ENCODE measurements at places on chromosomes 6 and 20. TPM values are rescaled to one million over a fixed set of nuclear protein-coding genes. Genes with fewer than 3 reads are reported as not detected.

- no peak for DNase-seq
These were observed 77.7 kb downstream of the TMEM170B start for GRCh38 chr6:11615214-11615602.

GRCh38 chr6:21594416-21595281 lies 1.1 kb downstream of the SOX4 start:
- DNase-seq, result no peak

DNA sequence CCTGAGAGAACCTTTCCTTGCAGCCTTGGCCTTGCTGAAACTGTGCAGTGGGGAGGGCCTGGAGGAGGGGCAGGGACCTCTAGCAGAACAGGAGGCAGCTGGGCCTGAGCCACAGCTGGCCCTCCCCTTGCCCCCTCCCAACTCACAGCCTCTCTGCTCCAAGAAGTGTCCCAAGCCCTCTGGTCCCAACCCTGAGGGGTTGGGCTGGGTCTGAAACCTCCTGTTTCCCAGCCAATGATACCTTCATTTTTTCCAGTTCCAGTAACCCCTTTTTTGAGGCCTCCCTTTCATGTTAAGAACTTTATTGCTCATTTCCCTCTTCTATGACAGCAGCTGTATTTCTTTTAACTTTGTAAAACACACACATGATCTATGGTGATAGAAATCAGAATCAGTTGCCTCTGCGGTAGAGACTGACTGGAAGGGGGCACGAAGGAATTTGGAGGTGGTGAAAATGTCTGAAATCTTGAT lies 17.9 kb upstream of the ARMC12 start:
- DNase-seq, result no peak

GRCh38 chr6:43952746-43953145 lies 174.5 kb downstream of the MRPL14 start:
- DNase-seq, result no peak

DNA sequence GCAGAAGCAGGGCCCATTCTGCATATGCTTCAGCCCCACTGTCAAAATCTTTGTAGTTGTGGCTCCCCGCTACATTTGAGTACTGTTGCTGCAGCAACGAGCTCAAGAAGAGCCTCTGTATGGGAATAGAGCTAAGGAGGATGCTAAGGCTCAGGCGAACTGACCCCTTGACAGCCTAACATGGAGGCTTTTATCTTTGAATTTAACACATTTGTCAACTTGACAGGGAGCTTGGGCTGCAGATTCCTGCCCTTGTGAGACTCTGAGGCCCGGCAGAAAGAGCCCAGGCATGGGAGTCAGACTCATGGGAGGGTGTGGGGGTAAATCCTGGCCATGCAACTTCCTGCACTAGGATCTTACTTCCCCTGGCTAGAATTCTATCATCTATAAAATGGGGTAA lies 278.7 kb upstream of the CITED2 start:
- no peak for DNase-seq

DNA sequence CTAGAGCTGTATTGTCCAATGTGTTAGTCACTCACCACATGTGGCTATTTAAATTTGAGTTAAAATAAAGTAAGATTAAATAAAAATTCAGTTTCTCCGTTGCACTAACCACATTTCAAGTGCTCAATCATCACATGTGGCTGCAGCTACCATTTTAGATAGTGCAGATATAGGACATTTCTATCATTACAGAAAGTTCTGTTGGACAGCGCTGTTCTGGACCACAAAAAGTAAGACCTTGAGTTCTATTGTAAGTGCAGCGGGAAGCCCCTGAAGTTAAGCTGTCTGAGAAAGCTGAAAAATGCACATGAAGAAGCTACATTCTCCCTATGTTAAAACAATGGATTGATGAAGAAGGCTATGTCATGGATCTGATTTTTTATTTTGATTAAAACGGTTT lies 1.1 kb downstream of the ORC3 start:
- DNase-seq, result no peak

DNA sequence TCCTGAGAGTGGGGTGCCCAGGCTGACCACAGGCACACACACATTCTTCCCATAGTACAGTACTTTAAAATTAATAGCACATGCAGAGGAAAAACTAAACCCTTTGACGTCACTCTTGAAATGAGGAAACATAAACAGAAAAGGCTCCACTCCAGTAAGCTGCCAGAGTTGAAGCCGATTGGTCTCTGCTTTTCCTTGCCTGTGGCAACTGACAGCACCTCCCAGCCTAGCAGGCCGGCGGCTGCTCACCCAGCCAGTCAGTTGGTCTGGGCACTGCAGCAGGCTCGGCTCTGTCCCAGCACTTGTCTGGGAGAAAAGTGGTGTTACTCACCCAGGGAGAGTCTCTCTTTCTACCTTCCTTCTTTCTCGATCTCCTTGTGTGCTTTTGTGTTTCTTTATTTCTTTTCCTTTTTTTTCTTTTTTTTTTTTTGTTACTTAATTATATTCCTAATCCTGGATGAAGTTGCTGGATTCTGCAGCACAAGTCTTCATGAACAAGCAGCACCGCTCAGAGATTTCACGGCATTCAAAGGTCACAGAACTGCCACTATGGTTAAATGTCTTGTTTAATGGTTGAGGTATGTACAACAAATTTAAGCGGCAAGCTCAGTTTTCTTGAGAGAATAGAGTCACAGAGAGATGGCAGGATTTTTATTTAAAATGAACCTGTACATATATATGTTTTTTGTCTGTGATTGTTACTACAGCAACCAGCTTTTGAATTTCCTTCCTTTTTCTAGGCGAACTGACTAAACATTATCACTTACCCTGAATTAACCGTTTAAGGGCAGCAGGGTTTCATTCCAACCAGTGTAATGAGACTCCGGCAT lies at the start of gene PDE7B:
Gene PDE7B (plus strand): TSS at position 260 of the 830 bp plus-strand sequence.
- DNase-seq, result no peak

GRCh38 chr6:10078581-10078980 lies 336.3 kb downstream of the TFAP2A start:
- no peak for DNase-seq

- no peak for DNase-seq
These were observed 64.4 kb upstream of the NHSL1 start for GRCh38 chr6:138563650-138564049.

GRCh38 chr20:53685070-53685595 lies 91.5 kb upstream of the ZNF217 start:
- DNase-seq, result no peak

DNA sequence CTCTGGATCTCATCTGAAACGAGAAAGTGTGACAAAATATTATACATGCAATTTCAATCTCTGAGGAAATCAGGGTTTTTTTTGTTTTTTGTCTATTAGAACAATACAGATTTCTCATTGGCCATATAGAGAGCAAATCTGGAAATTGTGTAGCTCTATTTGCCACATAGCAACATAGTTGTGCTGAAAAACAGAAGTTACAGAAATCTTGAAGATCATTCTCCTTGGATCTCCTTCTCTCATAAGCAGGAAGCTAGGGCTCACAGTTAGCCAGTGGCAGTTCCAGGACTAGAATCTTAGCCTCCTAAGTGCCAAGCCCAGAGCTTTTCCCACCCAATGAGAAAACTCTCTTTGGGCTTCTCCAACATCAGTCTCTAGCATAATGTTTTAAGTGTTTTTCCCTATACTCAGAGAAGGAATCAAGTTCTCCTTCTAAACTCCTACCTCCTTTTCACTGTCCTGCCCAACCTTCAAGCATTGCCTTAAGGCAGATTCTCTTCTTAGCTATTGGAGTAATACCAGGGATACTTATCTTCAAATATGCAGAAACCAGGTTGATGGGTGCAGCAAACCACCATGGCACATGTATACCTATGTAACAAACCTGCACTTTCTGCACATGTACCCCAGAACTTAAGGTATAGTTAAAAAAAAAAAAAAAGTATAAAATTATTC lies 211.6 kb downstream of the ALDH8A1 start:
- no peak for DNase-seq

- no peak for DNase-seq
These were observed 61.2 kb downstream of the IGF2R start for GRCh38 chr6:160030103-160030502.

DNA sequence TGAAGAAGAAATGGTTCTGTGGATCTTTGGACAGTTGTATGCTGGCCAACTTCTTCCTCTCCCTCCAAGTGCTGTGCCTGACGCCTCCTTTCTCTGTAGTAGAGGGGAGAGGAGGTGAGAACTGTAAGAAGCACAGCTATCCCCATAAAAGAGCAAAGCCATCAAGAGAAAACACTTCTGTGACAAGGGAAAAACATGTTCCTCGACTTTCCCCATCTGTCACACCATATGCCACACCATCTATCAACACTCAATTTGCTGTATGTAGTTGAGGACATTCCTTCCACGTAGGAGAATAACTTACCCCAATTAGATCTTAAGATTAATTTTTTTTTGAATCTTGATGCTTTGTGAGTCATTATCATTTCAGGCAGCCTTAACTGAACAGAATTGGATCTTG lies 156.2 kb upstream of the PLCB4 start:
- DNase-seq, result no peak

GRCh38 chr20:59939879-59940128 lies 301 bp downstream of the PPP1R3D start:
- DNase-seq, result peak; percentile 90

DNA sequence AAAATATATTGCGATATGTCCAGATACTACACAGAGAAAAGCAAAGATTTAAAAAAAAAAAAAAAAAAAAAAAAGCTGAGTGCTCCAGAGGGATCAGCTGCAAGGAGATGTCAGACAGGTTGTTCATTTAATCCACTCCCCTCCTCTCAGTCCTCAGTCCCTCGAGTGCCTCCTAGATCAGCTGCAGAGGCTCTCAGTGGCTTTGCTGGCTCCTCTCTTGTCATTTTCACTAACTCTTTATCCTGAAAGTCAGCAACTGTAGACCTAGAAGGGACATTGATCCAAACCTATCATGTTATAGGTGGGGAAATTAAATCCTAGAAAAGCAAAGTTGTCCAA lies 61.6 kb downstream of the KIAA0319 start:
- DNase-seq, result no peak

GRCh38 chr6:141659582-141659981 lies 473.1 kb upstream of the GJE1 start:
- DNase-seq, result no peak

DNA sequence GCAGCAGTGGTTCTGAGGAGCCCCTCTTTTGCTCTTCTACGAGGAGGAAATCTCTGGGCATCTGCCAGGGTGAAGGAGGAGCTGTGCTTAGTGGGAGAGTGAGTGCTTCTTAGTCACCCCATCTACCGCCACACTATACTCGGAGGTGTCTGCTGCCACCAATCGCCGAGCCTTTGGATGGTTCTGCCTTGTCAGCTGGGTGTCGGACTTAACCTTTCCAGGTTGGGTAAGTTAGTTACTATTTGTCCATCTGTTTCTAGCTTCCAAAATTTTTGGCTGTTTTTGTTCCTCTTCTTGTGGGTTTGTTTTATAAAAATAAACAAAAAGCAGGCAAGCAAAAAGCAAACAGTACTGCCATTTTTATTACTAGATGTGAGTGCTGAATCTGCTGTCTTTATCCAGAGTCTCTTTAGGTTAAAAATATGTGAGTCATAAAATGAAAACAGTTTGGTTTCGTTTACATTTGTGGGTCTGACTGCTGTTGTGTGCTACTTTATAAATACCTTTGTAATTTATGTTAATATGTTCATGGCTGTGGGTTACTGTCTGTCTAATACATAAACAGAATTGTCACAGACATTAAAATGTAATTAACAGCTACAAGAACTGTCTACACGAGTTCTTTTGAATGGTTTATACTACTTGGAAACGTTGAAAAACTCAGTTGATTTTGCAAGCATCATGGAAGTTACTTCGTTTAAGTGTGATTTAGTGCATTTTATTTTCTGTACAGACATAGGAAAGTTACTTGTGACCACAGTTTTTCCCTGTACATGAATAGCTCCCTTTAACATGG lies 89.2 kb downstream of the ARID1B start:
- DNase-seq, result no peak

DNA sequence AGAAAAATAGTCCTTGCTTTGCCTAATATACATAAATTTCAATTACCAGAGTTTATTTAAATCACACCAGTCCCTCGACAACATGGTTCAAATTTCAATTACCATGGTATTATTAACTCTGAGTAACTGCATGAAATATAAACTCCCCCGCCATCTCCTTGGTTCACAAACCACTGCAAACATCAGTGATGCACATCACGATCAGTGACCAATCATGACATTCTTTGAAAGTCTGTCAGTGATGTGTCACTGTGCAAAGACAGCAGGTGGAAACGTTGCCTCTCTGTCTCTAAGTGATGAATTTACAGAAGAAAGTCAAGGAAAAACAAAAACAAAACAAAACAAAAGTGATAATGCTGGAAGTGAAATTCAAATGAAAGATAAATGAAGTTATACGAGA lies 86.7 kb downstream of the TASP1 start:
- DNase-seq, result no peak

The RAET1L gene
- not detected for total RNA-seq

The TSHZ2 gene
- total RNA-seq, result not detected

The ACTL10 gene
- 2.3 TPM for total RNA-seq

The DTNBP1 gene
- 18.0 TPM for total RNA-seq

The SLC2A10 gene
- total RNA-seq, result 43.5 TPM

The DAAM2 gene
- 137 TPM for total RNA-seq
